ENCODE measurements at places on chromosomes 11 and 22.

GRCh38 chr11:28792856-28793255, 684.7 kb downstream of the METTL15 start:
- DNase-seq, result no peak

DNA sequence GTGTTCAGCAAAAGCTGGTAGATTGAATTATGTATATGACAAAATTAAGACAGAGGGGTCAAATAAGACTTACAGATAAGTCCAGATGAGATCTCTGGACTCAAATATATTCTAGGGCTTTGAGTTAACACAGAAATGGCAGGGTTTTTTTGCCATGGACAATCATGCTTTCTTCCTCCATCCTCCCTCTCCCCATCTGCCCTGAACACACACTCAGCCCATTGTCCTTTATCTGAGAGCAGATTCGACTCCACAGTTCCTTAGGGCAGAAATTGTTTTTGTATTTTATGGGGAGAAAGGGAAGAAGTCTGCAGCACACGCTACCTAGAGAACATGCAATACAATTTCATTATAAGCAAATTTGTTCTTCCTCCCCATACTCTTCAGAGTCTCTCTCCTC, 86.8 kb downstream of the SLC1A2 start:
- DNase-seq, result no peak

GRCh38 chr11:1560002-1560648, 11.9 kb downstream of the DUSP8 start:
- no peak for DNase-seq

GRCh38 chr11:16778876-16779275, 40.4 kb downstream of the C11orf58 start:
- DNase-seq, result no peak

GRCh38 chr11:47852053-47852452, 3.9 kb upstream of the NUP160 start:
- DNase-seq, result no peak

GRCh38 chr11:85918910-85919794, 64.0 kb downstream of the CCDC83 start:
- no peak for DNase-seq

- no peak for DNase-seq
Measured at GRCh38 chr22:20571531-20572007, 64.2 kb downstream of the MED15 start.

DNA sequence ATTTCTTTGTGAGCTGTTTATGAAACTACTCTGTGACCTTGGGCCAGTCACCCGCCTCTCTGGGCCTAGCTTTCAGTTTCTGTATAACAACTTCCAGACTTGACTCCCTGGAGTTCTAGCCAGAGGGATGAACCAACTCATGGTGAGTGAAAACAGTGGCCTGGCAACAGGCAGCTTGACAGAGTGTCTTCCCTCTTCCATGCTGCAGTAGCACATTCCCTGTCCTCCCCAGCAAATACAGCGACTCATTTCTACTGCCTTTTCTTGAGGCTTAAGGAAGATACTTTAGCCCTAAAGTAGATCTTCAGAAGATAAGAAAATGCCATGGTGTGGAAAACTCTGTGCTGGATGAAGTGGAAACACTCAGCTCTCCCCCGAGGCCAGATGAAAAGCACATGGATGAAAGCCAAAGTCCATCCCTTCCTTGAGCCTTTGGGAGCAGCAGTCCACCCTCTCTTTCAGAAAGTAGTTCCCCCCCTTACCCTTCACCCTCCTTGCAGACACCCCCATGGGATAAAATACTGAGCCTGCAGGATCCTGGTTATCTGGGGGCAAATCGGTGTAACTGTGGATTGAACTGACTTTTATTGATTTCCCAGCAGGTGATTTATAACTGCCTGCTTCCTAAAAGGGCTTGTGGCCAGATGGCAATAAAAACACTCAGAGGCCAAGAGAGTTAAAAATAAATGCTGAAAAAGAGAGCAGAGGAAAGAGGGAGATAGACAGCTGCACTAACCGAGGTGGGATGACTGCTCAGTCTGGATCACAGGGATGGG, 24.1 kb downstream of the IRAG1 start:
- peak; percentile 70 for DNase-seq

DNA sequence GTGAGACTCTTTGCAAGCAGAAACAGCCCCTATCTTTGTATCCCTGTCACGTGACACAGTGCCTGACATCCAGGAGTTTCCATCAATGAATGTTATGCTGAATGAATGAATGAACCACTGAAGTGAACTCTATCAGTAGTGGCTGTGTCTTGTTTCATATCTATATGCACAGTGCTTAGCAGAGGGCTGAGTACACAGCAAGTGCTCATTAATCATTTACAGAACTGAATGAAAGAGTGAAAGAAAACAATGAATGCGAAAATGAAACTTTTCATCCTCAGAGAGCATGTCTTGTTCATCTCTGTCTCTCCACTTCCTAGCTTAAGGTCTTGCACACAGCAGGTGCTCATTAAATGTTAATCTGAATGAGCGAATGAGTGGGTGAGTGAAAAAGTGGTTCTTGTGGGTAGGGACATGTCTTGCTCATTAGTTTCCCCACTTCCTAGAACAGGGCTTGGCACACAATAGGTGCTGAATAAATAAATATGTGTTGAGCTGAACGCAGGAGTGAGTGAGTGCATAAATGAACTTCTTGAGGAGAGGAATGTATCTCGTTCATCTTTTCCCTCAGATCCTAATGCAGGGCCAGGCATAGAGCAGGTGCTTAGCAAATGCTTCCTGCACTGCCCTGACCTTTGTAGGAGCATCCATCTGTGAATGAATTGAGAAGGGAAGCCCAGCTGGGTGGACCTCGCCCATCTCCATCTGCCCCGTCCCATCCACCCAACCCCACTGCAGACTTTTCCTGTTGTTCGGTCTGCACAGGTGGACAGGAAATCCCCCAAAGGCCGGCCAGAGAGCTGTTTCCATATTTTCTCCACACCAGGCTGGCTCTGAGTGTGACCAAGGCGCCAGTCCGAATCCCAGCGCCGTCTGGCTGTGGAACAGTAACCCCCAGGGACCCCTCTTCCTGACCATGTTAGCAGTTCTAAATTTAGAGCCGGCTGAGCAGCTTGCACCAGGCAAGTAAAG, 113.4 kb upstream of the CRYBB3 start:
- no peak for DNase-seq

DNA sequence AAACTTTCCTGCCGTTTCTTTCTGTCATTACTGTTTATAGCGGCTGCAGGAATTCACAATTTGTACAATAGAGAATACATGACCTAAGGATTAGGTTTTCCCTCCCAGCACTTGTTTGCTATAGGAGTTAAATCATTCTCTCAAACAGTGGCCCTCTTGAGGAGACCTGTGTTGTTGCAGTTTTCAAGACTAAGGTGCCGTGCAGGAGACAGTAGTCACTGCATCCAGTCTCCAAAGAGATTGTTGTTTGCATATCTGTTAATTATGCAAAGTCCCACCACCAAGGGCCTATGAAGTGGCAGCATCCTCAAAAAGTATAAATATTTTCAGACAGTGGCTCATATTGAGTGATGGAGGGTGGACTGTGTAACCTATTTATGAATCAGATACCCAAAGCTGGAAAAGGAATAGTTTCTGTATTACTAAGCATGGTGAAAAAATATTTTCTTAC, 2.3 kb downstream of the PRSS23 start:
- DNase-seq, result peak; percentile 56

DNA sequence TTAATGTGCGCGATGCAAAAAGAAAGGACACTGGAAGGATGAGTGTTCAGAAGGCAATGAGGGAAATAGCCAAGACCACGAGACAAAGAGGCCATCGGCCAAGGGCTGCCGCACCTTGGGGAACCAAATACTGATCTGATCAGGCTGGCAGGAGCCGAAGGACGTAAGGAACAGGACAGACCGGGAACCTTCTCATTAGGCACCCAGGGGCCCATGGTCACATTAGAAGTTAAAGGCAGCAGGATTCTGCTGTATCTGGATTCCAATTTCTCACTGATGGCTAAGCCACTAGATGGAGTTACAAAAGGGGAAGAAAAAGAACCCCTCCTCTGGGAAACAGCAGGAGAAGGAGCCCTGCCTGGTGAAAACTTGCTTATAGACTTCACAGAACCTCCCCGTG, 28.8 kb upstream of the CPT1A start:
- DNase-seq, result no peak

- no peak for DNase-seq
Measured at GRCh38 chr11:16977994-16978315, 36.3 kb downstream of the PLEKHA7 start.

DNA sequence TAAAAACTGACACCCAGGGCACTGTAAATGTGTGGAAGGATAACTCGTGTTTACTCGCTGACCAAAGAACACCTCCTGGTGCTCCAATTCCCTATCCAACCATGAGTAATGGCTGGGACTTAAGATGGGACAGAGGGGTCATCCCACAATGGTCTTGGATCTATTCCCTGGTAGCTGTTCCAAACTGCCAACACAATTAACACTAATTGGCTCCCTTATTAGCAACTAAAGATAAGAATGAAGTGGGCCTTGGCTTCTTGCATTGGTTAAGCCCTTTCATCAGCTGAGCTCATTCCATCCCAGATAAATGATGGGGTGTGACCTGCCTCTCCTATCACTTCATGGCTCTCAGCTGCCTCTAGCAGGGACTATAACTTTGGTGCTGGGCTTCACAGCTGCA, 1.5 kb upstream of the SIK3 start:
- no peak for DNase-seq

- no peak for DNase-seq
Measured at GRCh38 chr11:84173078-84173477, 886.9 kb upstream of the CCDC90B start.

DNA sequence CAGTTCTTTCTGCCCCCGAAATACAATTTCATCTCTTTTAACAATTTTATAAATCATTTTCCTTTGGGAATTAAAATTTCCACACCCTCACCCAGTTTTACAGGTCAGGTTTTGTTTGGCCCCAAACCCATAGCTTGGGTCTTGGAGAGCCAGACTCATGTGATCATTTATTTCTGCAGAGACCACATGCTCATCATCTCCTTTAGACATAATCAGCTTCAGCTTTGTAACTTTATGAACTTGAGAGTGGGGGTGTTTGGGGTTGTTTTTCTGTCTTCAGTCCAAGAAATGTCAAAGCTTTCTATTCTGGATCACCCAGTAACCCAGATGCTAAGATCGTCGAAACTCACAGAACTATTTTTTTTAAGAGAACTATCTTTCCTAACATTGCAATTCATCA, 70.9 kb downstream of the DBX1 start:
- no peak for DNase-seq

DNA sequence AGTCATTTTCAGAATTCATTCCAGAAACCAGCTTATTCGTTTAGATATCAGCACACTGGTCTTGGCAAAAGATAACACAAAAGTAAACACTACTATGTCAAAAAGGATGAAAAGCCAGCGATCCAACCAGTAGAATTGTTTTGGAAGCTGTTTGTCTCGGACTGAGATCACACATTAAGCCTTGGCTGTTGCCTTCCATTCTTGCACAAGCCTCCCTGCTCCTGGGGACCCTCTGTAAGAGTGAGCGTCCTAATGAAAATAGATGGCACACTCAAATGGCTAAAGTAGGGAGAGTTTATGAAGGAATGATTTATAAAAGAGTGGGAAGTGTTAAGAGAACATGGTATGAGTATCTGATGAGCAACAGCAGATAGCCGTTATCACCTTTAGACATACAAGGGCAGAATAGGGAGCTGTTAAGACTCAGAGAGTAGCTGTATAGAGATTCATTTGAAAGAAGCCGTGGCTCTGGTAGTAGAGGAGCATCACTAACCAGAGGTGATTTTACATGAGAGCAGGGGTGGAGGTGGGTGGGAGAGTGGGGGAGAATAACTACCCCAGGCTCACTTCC, 25.2 kb downstream of the PDE3B start:
- DNase-seq, result no peak

DNA sequence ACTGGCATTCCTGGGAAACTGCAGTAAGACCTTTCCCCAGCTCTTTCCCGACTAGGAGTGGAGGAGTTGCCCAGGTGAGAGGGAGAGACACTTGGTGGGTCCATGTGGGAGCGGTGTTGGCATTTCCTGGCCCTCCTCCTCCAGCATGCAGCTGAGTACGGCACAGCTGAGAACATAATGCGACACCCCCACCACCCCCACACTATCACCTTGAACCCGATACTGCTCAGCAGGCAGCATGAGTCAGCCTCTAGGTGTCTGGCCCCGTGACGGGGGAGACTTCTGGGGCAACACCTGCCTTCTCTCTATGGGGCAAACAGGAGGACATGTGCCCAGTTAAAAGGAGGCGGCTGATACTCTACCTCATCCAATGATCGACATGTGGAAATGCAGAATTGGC, 64.4 kb downstream of the PKNOX2 start:
- no peak for DNase-seq

DNA sequence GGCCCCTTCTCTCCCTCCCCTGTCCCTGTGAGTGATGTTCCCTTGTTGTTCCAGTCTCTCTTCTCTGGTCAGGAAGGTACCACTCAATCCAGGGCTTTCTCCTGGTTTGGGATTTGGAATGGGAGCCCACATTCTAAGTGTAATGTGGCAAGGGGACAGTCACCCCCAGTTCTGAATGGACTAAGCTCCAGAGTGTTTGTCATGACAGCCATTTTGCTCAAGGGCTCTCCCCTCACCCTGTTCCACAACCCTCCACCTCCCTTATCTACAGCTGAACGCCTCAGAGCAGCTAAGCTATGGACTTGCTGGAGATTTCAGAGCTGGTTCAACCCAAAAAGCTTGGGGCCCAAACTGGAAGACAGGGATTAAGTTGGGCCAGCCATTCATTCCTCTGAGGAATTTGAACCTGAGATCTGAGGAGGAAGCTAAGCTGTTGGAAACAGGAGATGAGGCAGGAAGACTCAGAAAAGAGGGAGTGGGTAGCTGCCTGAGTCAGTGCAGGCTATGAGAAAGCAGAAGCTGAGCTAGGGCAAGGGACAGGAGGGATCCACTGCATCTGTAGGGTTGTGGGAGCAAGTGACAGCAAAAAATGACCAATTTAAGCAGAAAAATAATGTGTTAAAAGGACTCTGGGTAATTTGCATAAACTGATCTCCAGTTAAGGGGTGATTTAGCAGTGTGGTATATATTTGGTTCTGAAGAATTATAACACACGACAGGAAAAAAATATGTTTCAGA, 22.9 kb upstream of the FCHSD2 start:
- no peak for DNase-seq

DNA sequence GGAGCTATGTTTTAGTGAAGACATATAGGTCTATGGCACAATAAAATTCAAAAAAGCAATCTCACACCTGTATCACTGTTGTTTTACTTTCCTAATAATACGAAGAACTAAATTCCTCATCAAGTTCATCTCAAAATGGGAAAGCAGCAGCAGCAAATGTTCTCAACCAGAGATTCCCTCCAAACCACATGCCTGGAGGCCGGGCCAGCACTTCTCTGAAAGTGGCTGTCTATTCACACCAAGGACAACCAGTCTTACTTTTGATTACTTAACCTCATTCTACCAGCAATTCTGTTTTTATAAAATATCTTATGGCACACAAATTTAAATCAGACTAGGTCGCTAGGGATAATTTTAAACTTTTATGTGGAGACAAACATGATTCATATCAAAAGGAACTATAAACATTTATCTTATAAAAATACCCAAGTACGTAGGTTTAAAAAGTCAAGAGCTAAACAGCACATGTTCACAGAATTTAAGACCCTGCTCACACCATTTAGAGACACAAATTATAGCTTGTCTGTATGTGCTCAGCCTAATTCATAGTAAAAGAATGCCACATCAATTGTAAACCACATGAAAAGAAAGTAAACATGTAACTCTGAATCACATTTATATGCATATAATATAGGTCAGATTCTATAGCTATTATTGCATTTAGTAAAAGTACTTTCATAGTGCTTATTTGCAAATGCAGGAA, 46.1 kb downstream of the RRAS2 start:
- DNase-seq, result no peak

- no peak for DNase-seq
Measured at GRCh38 chr22:29511126-29511862, 31.3 kb downstream of the NEFH start.

- peak; percentile 39 for DNase-seq
Measured at GRCh38 chr11:12119502-12119901, 9.1 kb downstream of the MICAL2 start.

All from DMS153 (cell line).